ENCODE measurements at places on chromosomes 12 and 14. TPM values are rescaled to one million over a fixed set of nuclear protein-coding genes. Genes with fewer than 3 reads are reported as not detected.

DNA sequence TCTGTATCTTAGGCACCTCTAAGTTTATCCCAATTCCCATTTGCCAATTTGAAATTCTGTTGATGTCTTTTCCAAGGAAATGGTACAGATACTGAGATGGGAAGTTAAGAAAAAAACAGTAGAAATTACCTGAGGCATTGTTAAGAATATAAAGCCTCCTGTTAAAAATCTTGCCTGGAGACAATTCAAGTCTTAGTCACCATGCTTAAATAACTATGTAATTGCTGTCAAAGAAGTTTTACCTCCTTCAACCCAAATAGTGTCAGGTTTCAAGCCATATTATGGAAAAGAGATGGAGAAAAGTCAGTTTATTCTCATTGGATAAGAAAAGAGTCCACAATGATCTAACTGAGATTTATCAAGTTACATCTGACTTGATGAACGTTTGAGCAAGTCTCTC lies 974.7 kb downstream of the GALC start:
- no peak for DNase-seq

GRCh38 chr14:30907659-30908057 lies 33.3 kb downstream of the COCH start:
- no peak for DNase-seq

- DNase-seq, result no peak
Measured at GRCh38 chr14:23827100-23827892, 126.3 kb upstream of the DHRS4 start.

GALNT16 gene
- total RNA-seq, result 2.8 TPM

FAM90A1 gene
- total RNA-seq, result not detected

All from endothelial cell (in vitro differentiated cells).